ENCODE measurements at places on chromosomes 12 and 14.

GRCh38 chr12:14825256-14825655 lies 11.3 kb upstream of the SMCO3 start:
- no peak for DNase-seq

DNA sequence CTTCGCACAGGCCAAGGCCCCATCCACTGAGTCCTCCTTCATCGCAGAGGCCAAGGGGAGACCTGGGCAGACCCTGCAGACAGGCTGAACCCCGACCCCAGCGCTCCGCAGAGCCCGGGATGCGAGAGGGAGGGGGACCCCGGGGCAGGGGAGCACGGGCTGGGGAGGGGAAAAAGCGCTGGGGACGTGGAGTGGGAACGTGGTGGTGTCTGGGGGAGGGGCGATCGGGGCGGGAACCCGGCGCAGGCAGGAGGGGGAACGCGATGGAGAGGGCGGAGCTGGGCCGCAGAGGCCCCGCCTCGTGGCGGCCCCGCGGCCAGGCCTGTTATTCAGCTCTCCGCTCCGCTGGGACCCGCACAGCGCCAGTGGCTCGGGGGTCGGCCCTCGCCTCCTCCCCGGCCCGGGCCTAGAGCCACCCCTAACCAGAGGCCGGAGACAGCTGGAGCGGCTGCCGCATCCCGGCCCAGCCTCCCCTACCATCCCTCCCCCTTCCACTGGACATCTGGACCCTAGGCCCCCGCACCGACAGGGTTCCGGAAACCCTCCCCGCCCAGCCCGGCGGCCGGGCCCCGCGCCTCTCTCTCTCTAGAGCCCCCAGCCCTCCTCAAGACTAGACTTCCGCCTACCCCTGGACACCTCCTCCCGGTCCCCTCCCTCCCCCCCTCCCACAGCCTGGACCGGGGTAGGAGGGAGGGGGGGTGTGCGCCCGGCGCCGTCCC lies at the start of gene ARHGEF25:
TSS of gene ARHGEF25 (plus strand) at position 328 of the 719 bp plus-strand sequence. CDS start 460 bp downstream, outside the sequence.
- no peak for DNase-seq

DNA sequence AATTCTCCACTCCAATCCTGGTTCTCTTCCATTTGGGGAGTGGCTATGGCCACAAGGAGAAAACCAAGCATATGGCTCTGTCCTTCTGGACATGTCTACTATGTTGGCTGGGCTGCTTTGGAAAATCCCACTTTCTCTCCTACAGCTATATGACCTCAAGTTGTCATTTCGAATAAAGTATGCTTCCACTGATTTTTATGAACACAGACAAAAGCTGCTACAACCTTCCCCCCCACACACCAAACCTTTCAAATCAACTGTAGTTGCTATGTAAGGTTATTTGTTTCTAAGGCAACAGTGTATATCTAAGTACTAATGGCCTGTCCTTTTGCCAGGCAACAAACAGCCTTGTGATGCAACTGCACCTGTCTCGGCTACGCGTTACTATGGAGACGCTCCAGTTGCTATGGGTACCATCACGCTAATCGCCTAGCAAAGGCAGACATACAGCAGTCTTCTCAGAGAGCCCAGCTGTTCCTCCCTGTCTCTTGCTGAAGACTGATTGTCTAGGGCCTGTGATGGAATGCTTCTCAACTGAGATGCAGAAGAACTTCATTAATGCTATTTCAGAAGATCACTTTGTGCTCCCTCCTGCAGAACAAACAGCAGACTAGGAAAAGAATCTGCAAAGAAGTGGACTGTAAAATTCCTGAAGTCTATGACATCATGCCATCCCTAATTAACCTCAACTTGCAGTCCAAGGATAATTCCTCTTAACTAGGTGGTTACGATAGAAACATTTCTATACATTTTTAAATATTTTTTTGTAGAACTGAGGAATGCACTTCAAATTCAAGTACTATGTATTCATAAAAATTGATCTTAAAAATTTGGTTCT lies 67.6 kb downstream of the FOXN3 start:
- DNase-seq, result no peak

DNA sequence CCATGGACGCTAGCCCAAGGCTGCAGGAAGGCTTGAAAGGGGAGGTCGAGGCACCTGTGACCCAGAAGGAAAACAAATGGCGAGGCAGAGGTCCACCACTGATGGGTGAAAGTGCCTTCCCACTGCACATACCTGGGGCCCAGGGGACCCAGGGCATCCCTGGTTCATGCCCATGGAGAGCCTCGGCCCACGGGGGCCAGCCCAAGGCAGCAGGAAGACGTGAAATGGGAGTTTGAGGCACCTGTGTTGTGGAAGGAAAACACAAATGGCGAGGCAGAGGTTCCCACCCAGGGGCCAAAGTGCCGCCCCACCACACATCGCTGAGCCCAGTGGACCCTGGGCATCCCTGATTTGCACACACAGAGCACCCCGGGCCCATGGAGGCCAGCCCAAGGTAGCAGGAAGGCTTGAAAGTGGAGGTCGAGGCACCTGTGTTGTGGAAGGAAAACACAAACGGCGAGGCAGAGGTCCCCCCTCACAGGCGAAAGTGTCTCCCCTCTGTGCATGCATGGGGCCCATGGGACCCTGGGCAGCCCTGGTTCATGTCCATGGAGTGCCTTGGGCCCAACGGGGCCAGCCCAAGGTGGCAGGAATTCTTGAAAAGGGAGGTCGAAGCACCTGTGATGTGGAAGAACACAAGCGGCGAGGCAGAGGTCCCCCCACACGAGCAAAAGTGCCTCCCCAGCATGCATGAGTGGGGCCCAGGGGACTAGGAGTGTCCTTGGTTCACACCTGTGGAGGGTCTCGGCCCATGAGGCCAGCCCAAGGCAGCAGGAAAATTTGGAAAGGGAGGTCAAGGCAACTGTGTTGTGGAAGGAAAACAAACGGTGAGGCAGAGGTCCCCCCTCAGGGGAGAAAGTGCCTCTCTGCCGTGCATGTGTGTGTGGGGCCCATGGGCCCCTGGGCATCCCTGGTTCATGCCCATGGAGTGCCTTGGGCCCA lies 383.3 kb downstream of the ALG10 start:
- DNase-seq, result no peak

DNA sequence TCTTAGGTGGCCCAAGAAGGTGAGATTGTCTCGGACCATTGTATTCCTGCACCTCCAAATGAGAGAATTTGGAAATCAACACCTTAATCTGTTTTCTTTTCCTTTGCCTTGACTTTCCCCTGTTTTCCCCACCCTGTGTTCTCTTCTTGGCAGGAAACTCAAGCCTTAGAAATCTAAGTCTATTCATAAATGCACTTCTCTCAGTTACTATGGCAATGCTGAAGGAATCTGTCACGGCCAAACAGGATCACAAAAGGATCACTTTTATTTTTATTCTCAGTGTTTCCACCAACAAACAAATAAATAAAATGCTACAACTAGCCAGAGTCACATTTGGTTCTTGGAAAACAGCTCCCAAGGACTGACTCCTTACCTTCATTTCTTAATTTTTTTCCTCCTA lies 270.5 kb downstream of the BCAT1 start:
- DNase-seq, result no peak

- no peak for DNase-seq
Measured at GRCh38 chr14:54342806-54343205, 54.0 kb upstream of the CDKN3 start.

DNA sequence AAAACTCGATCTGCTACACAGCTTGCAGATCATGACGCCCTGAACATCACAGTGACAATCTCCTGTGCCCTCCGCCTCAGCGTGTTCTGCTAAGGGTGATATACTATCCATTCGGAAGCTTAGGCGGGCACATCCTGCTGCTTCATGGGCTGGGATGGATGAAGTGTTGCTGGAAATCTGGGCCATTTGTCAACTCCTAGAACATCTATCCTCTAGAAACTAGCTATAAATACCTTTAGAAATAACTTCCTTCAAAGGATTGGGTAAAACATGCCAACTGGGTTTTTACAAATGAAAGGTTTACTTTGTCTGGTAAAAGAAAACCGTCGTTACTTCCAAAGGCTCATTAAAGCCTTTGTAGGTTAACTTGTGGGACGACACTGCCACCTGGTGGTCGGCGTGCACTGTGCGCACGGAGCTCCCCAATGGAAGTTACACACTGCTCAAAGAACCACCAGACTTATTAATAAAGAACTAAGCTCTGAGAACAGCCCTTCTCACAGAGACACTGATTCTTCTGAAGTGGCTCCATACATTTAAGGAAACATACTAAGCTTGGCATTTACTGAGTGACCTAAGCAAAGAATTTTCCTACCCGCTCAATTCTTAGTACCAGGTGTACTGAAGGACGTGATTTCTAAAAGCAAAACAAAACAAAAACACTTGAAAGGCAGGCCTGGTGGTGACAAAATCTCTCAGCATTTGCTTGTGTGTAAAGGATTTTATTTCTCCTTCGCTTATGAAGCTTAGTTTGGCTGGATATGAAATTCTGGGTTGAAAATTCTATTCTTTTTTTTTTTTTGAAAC lies 21.6 kb upstream of the CACNA2D4 start:
- peak; percentile 84 for DNase-seq

- DNase-seq, result no peak
Measured at GRCh38 chr12:54299515-54300224, 1.1 kb downstream of the NFE2 start.

GRCh38 chr14:104031384-104031783 lies 54.1 kb upstream of the ASPG start:
- DNase-seq, result no peak

- no peak for DNase-seq
Measured at GRCh38 chr14:25484235-25484634, 434.3 kb upstream of the STXBP6 start.

- DNase-seq, result no peak
Measured at GRCh38 chr14:81042438-81042837, 87.0 kb downstream of the TSHR start.

GRCh38 chr12:106576848-106577247 lies 6.0 kb upstream of the RFX4 start:
- DNase-seq, result no peak

DNA sequence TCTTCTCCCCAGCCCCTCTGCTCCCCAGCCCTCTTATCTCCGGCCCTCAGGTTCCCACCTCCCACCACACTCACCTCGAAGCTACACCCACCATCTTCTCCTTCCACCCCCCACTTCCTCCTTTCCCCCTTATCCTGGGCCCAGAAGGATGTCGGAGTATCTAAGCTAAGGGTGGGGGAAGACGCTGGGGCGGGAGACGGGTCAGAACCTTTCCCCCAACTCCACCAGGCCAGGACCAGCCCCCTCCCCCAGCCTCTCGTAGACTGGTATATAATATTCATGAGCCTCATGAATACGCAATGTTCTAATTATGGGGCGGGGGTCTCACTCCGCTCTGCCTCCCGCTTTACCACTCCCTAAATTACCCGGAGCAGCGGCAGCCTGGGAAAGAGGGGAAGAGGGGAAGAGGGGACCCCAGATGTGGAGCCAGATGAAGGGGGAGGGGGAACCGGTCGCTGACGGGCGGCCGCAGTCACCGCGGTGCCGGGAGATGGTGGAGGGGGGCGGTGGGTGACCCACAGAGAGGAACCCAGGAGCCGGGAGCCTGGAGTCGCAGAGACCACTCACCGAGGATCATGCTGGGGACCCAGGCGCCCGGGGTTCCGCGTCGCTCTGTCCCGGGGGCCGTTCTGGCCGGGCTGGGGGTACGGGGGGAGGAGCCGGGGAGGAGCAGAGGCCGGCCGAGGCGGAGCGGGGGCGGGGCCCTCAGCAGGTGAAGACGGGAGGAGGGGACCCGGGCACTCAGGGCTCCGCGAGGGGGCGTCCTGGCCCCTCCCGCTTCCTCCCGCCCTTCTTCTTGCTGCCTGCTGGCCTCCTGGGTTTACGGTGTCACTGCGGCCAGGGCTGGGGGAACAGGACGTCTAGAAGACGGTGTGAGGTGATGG lies 6.4 kb upstream of the ZNF385A start:
- DNase-seq, result no peak

- no peak for DNase-seq
Measured at GRCh38 chr14:66104486-66104885, 381.7 kb upstream of the CCDC196 start.

DNA sequence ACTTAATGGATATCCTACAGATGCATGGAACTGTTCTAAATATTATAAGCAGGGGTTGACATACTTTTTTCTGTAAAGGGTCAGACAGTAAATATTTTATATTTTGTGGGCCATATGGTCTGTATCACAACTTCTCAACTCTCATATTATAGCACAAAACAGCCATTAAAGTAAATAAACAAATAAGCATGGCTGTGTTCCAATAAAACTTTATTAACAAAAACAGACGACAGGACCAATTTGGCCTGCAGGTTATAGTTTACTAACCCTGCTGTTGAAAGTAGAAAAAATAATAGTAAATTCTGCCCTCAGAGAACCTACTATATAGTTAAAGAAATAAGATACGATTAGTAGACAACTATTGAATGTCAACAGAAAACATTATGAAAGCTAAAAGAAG lies 17.5 kb downstream of the ATG2B start:
- no peak for DNase-seq
